Activated T-helper 1 cell treated with anti-CD3 and anti-CD28 coated beads, Interleukin-2, amount 50 U/mL, for 16 hours (primary cell): ENCODE measurements at places on chromosomes 7 and 10.

GRCh38 chr10:13567030-13567429 is 19.7 kb upstream of the PRPF18 start:
- DNase-seq, result no peak

DNA sequence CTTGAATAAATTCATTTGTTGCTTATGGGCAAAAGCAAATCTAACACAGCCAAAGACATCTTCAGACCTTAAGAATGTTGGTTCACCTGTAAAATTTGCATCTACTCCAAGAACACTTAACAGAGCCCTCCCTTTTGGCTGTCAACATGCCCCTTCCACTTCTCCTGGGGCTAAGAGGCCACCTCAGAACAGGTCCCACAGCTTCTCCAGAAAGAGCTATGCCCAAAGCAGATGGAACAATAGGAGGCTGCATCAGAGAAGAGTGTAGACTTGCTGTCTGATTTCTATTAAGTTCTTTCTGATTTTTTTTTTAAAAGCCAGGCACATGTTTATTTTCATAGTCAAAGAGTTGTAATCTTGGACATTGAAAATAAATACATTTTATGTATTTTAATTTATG is 26.1 kb upstream of the TRIL start:
- DNase-seq, result no peak

DNA sequence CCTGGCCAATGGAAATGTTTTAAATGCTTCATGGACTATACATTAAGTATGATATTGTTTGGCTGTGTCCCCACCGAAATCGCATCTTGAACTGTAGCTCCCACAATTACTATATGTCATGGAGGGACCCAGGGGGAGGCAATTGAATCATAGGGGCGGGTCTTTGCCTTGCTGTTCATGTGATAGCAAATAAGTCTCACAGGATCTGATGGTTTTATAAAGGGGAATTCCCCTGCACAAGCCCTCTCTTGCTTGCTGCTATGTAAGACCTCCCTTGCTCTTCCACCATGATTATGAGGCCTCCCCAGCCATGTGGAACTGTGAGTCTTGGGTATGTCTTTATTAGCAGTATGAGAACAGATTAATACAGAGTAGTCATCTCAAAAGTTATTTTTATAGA is 32.4 kb upstream of the GRB10 start:
- no peak for DNase-seq

- peak; percentile 23 for DNase-seq
Observed at GRCh38 chr7:44580945-44581878, 819 bp downstream of the TMED4 start.

DNA sequence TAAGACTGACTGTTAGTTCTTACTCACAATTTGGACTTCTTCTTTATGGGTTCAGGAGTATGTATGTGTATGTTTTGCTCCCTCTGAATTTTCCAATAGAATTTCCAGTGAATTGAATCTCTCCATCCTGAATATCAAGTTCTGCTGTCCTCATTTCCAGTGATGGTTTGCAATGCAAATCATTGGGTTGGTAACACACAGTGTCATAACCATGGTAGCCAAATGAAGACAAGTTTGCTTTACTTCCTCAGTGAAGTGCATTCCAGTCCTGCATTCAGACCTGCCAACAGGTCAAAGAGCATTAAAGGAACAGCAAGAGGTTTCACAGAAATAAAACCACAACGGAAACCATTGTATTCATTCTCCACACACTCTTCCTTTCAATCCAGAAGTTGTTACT is 15.2 kb downstream of the ITPRID1 start:
- DNase-seq, result no peak

- no peak for DNase-seq
Observed at GRCh38 chr7:16627236-16627635, 18.3 kb downstream of the ANKMY2 start.

GRCh38 chr7:54544149-54544526 is 2.0 kb downstream of the VSTM2A start:
- no peak for DNase-seq

DNA sequence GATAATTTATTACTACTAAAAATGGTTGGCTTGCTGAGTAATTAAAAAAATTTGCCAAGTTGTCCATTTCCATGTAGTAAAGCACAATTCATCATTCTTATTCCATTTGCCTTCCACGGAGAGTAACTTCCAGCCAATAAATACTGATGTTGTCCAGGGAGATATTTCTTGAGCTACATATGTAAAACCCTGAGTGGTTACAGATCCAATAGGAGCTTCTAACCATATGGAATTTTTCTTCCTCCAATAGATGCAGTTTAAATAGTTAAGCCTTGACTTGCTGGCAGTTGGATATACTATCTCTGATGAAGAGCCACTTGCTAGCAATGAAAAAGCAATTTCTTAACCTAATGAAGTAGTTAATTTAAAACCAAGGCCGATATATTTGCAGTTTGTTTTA is 271.1 kb downstream of the PLXDC2 start:
- DNase-seq, result no peak

- no peak for DNase-seq
Observed at GRCh38 chr10:114301951-114302710, 63.1 kb downstream of the VWA2 start.

DNA sequence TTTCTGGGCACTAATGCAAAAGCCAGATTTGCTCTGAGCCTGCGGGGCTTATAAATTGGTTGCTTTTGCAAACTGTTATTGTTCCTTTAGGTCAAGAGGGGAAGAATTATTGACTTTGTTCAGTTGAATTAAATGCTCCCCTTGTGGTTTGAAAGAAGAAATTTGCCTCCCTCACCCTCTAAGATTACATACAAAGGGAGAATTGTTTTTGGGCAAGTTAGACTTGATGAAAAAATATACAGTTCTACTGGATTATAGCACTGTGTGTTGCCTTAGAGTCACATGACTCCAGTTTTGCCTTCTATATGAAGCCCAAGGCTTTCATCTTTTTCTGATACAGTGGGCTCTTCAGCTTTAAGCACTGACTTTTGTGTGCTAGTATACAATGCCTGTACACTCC is 1265.8 kb upstream of the LRRTM3 start:
- no peak for DNase-seq

- no peak for DNase-seq
Observed at GRCh38 chr7:75631711-75632110, 107.0 kb downstream of the HIP1 start.

- no peak for DNase-seq
Observed at GRCh38 chr10:52455098-52455497, 141.0 kb downstream of the DKK1 start.

DNA sequence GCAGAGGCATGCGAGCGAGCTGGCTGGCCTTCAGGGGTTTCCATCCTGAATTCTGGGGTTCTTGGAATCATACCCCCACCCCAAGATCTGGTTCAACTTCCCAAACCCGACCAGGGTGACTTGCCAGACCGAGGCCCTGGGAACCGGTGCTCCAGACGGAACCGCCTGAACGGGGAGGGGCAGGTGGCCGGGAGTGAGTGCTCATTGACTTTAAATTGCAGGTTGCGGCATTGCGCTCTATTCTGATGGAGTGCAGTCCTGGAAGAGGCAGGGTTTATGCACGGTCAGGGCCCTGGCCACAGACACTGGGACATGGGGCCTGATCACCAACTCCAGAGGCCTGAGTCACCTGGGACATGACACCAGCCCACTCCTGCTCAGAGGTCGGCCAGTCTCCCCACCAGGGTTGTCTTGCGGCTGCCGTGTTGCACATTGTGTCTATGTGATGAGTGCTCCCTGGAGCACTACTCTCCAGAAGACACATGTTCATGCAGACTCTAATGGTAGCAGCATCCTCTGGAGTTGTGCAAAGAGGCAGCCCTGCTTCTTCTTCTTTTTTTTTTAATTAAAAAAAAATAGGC is 5.8 kb upstream of the DDIT4 start:
- DNase-seq, result no peak

- no peak for DNase-seq
Observed at GRCh38 chr10:67836488-67836887, 1.5 kb downstream of the DNAJC12 start.

- no peak for DNase-seq
Observed at GRCh38 chr7:7577888-7578287, 11.2 kb downstream of the MIOS start.

DNA sequence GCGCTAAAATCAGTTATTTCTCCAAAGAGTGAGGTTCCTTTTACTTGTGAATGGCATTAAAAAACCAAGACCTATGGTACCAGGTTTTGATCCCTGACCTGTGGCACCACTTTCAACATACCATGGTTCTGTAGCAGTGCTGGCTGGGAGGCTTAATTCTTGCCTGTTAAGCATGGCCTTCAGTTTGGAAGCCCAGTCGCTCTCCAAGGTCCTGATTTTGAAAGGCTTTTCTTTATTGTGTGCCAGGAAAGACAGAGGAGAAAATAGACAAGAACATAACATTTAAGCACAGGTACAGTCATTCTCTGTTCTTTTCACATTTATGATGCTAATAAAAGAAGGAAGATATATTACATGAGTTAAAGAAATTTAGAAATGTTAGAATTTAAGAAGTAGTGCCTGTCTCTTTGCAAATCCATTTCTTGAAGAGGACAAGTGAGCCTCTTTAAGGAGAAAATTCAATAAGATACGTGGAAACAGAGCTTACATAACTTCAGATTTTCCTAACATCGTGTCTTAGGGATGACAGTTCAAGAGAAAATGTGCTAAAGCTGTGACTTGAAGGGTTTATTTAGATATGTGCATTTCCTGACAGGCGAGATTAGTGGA is 357.6 kb downstream of the DPP6 start:
- no peak for DNase-seq

DNA sequence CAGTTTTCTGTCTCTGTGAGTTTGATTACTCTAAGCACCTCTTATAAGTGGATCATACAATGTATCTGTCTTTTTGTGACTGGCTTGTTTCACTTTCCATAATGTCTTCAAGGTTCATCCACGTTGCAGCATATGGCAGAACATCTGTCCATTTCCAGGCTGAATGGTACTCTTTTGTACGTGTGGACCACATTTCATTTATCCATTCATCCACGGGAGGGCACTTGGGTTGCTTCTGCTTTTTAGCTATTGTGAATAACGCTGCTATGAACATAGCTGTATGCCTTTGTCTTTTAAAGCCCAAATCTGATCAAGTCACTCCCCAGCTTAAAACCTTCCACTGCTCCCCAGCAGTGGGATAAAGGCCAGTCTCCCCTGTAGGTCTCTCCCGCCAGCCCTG is 31.5 kb downstream of the EGFR start:
- DNase-seq, result no peak

GRCh38 chr7:141991140-141991539 is 4.5 kb upstream of the MGAM start:
- DNase-seq, result no peak

- DNase-seq, result no peak
Observed at GRCh38 chr7:919114-919442, 35.4 kb downstream of the ADAP1 start.

DNA sequence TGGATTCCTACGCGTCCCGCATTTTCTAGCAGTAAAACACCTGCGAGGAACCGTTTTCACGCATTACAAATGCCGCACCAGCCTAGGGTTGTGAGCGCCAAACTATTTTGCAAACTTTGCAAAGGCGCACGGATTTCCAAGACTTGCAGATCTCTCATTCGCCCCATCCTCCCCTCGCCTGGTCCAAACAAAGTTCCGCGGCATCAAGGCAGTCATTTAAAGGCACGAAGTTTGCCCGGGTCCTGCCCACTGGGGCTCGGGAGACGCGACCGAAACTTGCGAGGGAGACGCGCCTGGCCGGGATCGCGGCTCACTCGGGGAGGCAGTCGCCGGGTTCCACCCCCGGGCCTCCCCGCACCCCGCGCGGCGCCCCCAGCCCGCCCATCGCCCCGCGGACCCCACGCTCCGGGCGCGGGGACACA is 613 bp downstream of the USP6NL start:
- no peak for DNase-seq

- no peak for DNase-seq
Observed at GRCh38 chr7:142855114-142855743, 353 bp downstream of the EPHB6 start.

GRCh38 chr7:82263920-82264782 is 179.4 kb downstream of the CACNA2D1 start:
- no peak for DNase-seq

DNA sequence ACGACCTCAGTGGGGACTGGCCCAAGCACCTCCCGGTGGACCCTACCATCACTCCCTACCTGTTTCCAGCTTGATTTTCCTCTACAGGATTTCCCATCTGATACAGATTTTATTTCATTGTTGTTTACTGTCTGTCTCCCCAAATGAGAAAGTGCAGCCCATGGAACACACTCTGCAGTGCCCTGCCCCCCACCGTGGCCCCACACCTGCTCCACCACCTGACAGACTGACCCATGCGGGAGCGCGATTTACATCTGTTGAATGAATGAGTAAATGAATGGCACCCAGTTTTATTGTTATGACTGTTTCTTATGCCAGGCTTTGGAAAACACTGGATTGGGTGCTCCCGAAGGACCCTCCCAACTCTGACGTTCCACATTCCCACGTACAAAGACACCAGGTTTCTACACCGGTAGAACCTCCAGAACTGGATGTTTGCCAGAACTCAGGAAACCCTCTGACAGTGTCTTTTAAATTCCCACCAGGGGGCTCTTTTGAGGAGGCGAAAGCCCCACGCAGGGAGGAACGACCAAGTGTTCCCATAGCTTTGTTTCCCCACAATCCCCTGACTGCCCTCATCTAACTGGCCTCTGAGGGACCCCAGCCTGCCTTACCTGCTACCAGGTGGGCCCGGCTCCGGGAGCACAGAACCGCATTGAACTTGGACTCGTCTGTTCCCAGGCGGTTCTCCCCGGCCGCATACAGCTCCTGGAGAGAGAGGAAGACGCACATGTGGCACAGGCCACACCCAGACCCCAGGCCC is 29.0 kb downstream of the PLAC9 start:
- DNase-seq, result no peak

DNA sequence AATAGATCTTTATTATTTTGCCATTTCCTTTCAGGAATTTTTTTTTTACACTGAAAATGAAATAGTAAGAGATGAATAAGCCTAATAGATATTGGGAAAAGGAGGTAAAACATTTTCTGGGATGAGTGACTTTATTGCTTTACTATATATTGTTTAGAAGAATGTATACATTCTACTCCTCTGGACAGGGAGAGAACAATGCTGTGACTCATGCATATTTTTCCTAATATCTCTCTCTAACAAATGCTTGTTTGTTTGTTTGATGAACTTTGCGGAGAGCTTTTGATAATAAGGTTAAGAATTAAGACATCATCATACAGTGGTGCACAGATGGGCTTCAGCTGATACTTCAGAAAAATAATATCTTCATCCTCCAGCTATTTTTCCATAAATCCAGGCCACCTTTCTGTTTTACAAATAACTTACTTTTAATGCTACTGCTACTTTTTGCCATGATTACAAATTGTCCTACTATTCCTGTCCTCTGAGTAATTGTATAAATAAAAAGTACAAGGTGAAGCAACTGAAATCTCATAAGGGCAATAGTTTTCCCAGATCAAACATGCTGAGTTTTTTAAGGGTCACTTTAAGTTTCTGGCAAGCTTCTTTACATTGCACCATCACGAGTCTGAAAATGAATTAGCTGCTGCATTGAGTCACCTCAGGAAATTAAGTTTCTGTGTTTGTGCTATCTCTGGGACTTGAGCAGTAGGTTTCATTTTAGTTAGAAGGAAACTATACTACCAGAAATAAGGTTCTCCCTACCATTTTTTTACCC is 207.3 kb upstream of the POT1 start:
- no peak for DNase-seq
